Cerebellum (tissue), 4 donors: ENCODE measurements at places on chromosomes 12 and 14.

DNA sequence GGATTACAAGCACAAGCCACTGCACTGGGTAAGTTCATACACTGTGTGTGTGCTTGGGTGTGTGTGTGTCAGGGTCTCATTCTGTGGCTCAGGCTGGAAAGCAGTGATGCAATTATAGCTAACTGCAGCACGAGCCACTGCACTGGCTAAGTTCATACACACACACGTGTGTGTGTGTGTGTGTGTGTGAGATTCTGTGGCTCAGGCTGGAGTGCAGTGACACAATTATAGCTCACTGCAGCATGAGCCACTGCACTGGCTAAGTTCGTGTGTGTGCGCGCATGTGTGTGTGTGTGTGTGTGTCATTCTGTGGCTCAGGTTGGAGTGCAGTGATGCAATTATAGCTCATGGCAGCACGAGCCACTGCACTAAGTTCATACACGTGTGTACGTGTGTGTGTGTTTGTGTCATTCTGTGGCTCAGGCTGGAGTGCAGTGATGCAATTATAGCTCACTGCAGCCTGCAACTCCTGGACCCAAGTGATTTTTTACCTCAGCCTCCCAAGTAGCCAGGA, 85.4 kb downstream of the HECTD1 start:
- DNase-seq: no peak

DNA sequence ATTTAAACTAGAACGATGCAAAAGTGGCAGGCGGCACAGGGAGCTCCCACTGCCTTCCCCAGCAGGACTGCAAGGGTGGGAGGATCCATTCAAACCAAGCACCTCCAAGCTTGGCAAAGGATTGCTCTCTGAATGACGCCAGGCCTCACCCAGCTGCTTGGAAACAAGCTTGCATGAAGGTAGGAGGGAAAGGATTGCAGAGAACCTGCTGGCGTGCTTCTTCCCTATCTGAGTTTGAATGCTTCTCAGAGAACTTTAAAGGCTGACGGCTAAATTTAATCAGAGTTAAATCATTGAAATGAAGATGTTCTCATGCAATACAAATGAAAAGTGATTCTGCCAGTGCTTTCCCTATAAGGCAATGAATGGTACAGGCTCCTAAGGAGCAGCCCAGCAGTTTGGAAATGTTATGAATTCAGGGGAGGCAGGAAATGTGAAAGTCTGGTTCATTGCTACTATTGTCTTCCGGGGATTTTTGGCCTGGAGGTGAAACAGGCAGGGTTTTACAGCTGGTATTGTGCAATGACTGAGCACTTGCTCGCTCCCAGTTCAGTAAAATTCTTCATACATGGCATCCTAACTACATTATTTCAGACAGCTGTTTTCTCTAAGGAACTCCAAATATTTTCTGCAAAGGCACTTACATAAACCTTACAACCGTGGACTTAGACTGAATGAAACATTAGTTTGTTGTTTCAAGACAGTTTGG, 31.9 kb upstream of the DUSP6 start:
- peak; percentile 17 for DNase-seq

DNA sequence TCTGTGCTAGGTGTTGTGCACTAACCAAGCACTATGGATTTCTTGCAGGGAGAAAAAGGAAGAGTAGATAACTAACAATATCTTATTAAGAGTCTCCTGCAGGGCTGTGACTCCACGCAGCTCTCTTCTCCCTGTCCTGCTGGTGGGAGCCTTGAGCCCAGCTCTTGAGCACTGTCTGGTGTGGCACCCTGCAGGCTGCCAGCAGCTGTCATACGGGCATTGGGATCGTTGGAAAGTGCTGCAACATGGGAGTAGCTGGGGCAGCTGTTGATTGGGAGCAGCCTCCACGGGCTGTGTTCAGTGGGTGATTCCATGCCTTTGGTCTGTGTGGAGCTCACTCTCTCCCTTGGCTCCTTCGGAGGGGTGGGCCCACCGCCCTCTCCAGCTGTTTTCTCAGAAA, 125.3 kb downstream of the FBXL14 start:
- DNase-seq: no peak

DNA sequence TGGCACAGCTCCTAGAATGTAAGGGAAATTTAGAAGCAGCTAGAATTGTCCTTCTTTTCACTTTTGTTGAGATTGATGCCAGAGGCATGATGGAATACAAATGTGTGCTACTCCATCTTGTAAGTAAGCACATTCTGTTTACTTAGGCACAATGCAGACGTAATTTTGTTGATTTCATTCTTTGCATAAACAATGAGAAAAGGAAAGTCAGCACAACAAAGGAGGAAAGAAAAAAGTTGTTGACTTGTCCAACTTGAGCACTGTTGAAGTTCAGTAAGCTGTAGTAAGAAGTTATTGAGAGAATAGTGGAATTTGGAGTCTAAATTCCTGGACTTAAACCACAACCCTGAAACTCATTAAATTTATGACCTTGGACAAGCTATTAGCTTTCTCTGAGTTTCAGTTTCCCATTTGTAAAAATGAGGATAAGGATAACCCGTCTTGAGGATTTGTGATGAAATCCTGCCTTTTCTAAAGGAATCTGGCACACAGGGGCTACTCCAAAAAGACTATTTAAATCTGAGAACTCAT, 19.4 kb upstream of the CNTN1 start:
- no peak for DNase-seq

- no peak for DNase-seq
Measured at GRCh38 chr14:92527721-92528120, 14.1 kb downstream of the RIN3 start.

DNA sequence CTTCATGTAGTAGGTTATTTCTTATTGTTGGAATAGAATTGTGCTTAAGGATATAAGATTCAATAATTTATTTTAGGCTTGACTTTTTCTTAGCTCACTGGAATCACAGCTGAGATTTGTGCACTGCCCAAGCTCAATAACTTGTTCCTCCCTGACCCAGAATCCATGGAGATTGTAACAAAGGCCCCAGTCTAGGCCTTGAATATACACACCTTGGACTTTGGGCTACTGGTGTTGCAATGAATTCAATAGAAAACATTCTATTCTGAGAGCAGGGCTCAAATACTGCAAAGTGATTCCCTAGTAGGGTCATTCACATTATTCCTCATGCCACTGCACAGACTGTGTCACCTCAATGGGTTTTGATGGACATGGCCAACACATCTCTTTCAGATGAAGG, 352.4 kb downstream of the GALC start:
- no peak for DNase-seq

- DNase-seq: no peak
Measured at GRCh38 chr14:93970965-93971634, 5.3 kb downstream of the ASB2 start.

- DNase-seq: no peak
Measured at GRCh38 chr12:51867371-51867770, 18.9 kb upstream of the FIGNL2 start.

GRCh38 chr12:116354534-116354933, 77.0 kb upstream of the MED13L start:
- no peak for DNase-seq

GRCh38 chr12:121145221-121145620, 12.5 kb downstream of the P2RX7 start:
- no peak for DNase-seq

DNA sequence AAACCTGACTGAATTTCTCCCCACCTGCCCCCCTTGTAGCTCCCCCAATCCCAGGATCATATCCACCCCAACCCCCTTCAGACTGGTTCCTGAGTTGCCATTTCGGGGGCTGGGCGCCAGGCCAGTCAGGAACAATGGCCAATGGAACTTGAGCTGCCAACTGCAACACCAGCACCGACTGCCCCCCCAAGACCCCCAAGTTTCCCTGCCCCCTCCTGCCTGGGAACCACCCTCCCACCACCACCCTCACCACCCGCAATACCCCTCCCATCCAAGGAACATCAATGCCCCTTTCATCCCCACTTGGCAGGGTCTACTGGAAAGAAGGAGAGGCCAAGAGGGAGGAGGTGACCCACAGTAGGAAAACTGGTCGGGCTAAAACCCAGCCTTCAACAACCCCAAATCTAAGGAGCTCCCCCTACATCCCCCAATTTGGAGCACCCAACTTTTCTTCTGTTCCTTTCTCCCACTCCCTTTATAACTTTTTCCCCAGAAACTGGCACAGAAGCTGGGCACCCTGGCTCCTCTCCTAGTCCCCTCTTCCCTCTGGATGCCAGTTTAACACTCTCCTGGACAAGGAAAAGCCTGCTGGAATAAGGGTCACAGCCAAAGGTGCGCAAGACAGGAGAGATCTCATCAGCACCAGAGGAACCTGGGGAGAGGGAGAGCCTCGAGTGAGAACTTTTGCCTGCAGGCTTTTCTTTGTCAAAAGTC, 1.6 kb upstream of the NDRG2 start:
- peak; percentile 43 for DNase-seq

- DNase-seq: no peak
Measured at GRCh38 chr14:71242237-71242748, 335.0 kb downstream of the PCNX1 start.

DNA sequence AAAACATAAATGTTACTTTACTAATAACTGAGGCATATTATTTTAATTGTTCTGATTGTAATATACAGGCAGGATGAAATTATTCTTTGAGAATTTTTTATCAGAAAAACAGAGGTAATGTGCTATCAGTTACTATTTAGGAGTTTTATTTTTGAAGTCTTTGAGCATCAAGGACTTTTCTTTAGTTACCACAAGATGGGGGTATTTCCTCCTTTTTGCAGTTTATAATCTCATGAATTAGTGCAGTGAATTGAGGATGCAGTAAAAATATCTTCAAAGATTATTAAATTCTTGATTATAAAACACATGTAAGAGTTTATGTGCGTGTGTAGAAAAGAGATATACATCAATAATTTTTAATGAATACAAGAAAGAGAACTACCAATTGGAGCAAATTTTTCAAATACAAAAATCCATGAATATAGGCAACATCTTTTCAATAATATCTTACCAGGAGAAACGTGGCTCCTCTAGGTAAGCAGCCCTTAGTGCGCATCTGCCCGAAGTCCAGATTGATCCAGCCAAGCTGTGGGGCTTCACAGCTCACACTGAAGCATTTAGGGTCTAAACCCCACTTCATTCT, 71.6 kb downstream of the ERGIC2 start:
- no peak for DNase-seq

DNA sequence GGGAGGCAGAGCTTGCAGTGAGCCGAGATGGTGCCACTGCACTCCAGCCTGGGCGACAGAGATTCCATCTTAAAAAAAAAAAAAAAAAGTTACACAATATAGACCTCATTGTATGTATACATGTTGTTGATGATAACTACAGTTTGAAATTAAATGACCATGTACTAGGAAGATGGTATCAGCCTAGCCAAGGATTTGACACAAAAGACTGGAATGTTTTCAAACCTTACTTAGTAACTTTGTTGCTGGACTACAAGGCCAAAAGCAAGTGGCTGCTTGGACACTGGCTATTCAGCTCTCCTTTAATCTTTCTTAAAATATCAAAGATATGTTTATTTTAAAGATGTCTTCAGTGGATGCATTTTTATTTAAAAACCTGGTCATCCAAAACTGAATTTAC, 18.9 kb upstream of the NUDT4 start:
- no peak for DNase-seq

- peak; percentile 33 for DNase-seq
Measured at GRCh38 chr12:70849265-70849960, 71.1 kb downstream of the PTPRR start.

DNA sequence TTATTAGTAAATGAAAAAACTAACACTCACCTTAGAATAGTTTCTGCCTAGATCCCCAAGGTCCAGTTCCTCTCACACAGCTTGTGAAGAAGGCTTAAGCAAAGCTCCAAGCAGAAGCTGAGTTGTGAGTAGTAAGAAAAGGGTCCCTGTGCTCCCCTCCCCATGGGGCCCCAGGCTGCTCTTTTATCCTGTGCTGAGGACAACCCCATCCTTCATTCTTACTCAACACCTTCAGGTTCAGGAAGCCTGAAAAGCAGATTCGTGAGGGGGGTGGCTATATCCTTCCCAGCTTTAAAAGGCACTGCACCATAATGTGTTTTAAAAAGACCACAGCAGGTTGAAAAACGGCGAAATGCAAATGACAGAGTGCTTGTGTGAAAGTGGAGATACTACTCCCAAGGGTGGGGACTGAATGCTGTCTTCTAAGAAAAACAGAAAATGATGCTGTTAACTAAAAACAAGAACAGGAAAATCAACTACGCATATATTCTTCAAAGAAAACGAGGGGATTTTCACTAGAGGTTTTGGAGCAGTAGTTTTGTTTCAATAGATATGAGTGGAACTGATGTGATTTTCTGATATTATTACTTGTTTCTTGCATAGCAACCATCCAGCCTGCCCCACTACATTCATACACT, 182.7 kb downstream of the KTN1 start:
- no peak for DNase-seq

DNA sequence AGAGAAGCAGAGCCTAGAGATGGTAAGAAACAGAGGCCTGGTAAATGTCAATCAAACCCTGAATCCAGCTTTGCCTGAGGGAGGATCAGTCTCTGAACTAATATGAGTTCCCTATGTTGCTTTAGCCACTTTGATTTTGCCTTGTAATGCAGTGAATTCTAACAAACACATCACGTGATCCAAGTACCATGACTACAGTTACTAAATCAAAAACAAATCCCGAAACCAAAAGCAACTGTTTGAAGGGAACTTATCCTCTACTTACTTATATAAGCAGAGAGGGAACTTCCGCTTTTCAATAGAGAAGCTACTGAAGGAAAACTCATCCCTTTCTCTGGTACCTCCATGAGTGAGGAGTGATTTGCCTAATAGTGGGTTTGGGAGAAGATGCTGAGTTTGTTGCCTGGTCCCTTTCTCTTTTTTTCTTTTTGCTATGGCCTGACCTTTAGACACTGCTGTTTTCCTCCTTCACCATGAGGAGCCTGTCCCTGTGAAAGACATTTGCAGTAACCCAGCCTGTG, 7.7 kb upstream of the PPTC7 start:
- no peak for DNase-seq

GRCh38 chr14:34465069-34465859, 3.2 kb upstream of the SPTSSA start:
- no peak for DNase-seq

DNA sequence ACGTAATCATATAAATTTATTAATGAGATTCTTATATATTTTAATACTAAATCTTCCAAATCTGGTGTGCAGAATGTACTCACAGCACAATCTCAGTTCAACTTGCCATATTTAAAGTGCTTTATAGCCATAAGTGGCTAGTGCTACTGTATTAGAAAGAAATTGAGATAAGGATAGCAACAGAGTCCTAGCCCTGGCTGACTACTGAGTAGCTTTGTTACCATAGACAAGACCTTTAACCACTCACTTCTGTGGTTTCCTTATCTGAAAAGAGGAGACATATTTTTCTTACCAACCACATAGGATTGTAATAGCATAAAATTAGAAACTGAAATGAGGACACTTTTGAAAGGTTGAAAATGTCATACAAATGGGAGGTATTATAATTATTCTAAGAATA, 2.0 kb upstream of the CHURC1 start:
- no peak for DNase-seq

GRCh38 chr12:115451780-115452736, 768.1 kb upstream of the TBX3 start:
- peak; percentile 16 for DNase-seq

DNA sequence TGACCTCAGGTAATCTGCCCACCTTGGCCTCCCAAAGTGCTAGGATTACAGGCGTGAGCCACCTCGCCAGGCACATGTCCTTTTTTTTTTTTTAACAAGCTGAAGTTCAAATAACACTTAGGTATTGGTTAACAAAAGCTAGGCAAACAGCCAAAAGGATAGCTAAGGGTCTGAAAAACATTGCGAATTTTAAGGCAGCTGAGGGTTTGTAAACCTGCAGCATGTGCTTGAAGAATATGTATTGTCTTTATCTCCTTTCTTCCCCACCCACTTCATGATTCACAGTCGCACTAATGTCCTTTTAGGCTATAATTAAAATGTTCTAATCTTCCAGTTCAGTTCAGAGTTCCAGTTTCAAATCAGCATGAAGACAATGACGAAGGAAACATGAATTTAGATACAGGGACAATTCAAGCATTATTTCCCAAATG, 30.1 kb upstream of the CERS5 start:
- no peak for DNase-seq
